ENCODE measurements at places on chromosomes 13 and 19. TPM values are rescaled to one million over a fixed set of nuclear protein-coding genes. Genes with fewer than 3 reads are reported as not detected.

MCF2L gene
- 77.3 TPM for total RNA-seq

CPAMD8 gene
- total RNA-seq: 24.0 TPM

GRCh38 chr13:40228496-40228895, 437.9 kb downstream of the FOXO1 start:
- DNase-seq: no peak

C19orf67 gene
- total RNA-seq: not detected

- DNase-seq: no peak
These were observed 299.8 kb downstream of the KLF5 start for GRCh38 chr13:73358606-73359095.

GRCh38 chr13:102999499-102999898, 66.7 kb downstream of the SLC10A2 start:
- no peak for DNase-seq

- DNase-seq: no peak
These were observed 229.6 kb upstream of the HTR2A start for GRCh38 chr13:47126432-47126831.

HRC gene
- 1.3 TPM for total RNA-seq

- no peak for DNase-seq
These were observed 16.8 kb downstream of the FCGBP start for GRCh38 chr19:39917561-39918182.

DNA sequence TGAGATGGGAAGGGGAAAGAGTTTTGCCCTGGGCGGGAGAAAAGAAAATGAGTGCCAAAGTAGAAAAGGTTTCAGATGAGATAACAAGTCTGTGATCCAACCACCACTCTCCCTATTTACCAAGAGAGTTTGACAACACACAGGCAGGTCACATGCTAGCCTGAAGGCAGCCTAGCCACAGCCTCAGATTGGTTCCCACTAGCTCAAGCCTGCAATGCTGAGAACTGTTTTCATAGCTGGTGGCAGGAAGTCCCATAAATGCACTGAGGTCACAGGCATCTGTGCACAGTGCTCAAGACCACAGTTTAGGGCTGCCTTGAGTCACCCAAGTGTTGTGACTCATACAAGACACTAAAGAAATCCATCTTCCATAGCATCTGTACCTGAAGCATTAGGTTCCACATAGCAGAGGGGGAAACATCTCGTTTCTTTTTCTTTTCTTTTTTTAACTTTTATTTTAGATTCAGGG, 18.5 kb upstream of the POP4 start:
- DNase-seq: no peak

IGSF23 gene
- not detected for total RNA-seq

DNA sequence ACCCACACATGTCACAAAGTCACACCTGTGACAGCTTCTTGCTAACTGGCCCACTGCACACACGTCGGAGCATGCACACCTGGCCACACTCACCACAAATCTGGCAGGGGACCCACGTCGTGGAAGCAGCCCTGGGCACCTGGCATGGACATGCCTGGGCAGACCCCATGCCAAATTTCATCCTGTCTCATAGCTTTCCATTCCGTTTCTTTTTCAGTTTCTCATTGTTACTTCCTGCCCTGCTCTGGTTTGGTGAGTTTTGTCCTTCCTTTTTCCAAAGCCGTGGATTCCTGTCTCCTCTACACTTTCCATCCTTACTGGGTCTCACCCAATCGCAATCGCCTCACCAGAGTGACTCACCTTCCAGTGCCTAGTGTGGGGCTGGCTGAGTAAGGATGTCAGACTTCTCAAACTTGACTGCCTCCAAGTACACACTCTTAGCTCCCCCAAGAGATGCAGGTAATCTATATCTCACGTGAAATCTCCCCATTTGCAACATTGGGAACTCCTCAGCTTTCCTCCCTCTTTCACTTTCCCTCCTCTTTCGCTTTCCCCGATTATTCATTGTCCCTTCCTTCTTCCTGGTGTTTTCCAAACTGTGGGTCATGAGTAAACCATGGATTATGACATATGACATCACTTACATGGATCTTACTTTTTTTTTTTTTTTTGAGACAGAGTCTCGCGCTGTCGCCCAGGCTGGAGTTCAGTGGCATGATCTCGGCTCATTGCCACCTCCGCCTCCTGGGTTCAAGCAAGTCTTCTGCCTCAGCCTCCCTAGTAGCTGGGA, 1.6 kb upstream of the BBC3 start:
- DNase-seq: no peak

GRCh38 chr19:55373306-55373992, 3.2 kb upstream of the TMEM190 start:
- no peak for DNase-seq

DNA sequence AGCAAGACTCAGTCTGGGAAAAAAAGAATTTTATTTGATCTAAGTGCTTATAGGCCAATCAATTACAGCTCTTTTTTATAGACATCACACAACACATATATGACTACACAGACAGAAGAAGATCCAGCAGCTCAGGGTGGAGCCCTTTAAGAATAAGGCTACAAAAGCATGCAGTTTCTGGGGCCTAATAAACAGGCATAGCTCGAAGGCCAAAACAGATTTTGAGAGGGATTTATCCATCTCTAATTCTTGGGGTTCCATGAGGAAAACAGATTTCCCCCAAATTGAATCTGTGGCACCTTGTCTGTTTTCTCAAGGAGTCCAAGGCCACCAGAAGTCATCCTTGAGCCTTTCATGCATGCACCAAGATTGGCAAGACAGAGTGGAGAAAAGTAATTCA, 3.9 kb upstream of the ZNF550 start:
- DNase-seq: no peak

SSC5D gene
- 3.6 TPM for total RNA-seq

- no peak for DNase-seq
These were observed 431.8 kb upstream of the SGCG start for GRCh38 chr13:22748866-22749577.

DNA sequence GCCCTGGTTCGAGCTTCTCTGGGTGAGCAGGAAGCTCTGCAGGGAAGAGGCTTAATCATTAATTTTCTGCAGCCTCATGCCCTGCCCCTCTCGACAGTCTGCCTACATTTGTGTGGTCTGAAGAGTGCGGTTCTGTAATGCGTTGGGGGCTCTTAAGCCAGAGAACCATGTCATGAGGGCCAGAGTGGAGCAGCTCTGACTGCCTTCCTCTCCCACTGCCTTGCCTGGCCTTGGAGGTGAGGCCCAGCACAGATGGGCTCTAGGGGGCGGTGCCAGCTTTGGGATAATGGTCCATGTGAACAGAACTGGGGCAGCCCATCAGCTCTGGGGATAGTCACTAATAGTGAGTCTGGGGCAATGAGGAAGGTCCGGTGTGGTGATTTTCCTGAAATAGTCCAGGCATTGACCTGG, 5.7 kb downstream of the FGF9 start:
- DNase-seq: no peak

DNA sequence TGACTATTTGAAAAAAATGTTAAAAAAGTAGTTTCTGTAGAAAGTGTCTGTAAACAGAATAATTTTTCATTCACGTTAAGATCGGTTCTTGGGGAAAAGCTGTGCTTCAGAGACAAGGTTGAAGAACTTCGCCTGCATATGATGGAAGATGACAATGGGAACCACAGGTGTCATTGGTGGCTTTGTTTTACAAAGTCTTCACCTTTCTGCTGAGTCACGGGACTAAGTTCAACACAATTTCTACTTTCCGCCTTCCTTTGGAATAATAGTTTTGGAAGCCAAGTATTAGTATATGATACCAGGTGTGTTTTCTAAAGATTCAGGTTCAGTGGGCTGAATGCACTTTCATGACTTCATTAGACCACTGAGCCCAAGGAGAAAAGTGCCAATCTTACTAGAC, 155.6 kb upstream of the RNF113B start:
- DNase-seq: no peak

DNA sequence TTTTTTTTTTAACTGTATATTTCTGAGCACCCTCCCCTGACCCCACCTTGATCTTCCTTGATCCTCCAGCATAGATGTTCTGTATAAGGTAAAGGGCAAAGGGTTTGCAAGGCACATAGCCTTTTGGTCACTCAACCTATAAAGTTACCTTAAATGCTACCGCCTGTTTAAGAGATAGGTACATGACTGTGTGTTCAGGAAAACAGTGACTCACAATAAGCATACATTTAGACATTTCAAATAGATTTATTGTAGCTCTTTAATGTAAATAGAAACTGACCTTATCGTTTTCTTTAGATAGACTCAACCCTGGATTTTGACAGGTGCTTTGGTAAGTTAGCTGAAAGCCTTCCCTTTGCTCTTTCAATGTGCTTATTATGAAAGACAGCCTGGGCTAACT, 15.2 kb upstream of the SLC10A2 start:
- no peak for DNase-seq

SYNGR4 gene
- not detected for total RNA-seq

GRCh38 chr13:55572862-55573261, 1567.9 kb upstream of the PRR20A start:
- DNase-seq: no peak

GRCh38 chr13:106796280-106797047, 228.5 kb upstream of the ARGLU1 start:
- no peak for DNase-seq

DNA sequence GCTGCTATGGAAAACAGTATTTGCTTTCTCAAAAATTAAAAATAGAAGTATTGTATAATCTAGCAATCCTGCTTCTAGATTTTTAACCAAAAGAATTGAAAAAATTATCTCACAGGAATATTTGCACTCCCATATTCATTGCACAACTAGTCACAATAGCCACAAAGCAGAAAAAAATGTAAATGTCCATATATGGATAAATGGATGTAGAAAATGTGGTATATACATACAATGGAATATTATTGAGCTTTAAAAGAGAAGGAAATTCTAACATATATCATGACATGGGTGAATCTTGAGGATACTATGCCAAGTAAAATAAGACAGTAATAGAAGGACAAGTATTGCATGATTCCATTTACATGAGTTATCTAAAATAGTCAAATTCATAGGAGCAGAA, 2753.0 kb downstream of the PCDH9 start:
- no peak for DNase-seq

GRCh38 chr13:23945612-23946011, 48.3 kb upstream of the C1QTNF9B start:
- no peak for DNase-seq

- DNase-seq: no peak
These were observed 28.0 kb downstream of the FRY start for GRCh38 chr13:32059511-32059984.

GRCh38 chr13:80962855-80963254, 621.9 kb upstream of the SPRY2 start:
- DNase-seq: no peak

- no peak for DNase-seq
These were observed 14.2 kb downstream of the RAB8A start for GRCh38 chr19:16125737-16126495.

GRCh38 chr13:89465366-89465765, 1794.2 kb downstream of the SLITRK5 start:
- DNase-seq: no peak

DNA sequence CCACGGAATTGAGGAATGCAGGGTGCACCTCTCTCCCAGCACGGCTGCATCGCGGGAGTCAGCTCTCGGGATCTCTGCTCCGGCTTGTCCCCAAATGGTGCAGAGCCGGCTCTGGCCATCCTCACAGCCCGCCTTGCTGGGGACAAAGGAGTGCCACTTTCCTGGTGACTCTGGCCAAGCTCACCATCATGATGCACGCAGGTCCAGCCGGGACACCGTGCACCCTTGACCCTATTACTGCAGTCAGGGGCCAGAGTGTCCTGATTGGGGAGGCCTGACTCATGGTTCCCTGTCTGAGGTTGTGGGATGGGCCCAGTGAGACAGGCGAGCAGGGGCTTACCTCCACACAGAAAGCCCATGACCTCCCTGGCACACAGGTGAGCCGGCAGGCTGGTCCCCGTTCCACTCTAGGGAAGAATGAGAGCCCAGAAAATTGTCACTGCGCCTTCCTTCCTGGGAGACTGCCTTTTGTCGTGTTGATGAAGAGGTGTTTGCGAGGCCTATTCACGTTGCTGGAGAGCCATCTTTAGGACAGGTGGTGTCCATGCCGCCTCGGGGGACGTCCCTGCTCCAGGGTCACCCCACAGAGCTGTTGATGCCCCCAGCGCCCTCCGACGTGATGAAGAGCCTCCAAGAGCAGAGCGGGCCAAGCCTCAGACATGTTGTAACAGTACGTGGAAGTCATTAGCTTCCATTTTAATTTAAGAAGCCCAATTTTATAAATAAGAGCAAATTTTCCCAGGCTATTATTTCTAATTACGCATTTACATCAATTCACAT, 18.5 kb upstream of the VSTM2B start:
- DNase-seq: no peak

ATXN8OS gene
- not detected for total RNA-seq

C2CD4C gene
- 0.29 TPM for total RNA-seq

SLC17A7 gene
- 0.98 TPM for total RNA-seq

DNA sequence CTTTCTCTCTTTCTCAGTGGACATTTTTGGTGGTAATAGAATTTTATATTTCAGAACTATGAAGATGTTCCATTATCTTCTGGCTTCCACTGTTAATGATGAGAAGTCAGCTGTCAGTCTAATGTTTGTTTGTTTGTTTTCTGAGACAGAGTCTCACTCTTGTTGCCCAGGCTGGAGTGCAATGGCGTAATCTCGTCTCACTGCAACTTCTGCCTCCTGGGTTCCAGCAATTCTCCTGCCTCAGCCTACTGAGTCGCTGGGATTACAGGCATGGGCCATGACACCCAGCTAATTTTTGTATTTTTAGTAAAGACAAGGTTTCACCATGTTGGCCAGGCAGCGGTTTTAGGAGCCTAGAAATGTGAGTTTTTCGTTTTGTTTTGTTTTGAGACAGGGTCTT, 4.7 kb downstream of the ZNF317 start:
- no peak for DNase-seq

SIGLEC8 gene
- total RNA-seq: 8.6 TPM

DNA sequence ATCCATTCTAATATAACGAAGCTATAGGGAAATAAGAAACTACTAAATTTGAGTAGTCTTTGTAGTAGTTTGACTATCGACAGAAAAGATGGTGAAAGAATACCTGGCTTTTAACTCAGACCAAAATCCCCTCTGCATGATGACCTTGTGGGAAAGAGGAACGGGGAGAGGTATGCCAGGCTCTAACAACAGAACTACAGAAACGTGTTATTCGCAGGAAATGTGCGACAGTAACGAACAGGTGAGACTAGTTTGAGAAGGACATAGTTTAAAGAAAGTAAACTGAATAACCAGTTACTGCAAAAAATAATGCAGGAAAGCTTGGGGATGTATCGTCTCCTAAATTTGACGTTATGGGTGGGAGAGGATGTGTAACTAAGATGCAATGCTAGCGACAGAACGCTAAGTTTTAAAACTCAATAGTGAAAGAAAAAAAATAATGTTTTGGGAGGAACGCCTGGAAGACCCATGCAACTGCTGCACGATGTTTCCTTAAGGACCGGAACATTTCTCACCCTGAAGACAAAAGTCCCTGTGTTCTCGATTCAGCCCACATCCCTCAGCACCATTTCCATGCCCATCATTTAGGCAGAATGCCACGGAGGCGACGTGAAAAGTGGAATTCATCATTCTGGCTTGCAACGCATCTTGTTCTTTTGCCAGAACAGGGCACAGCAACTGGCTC, 1.6 kb upstream of the RAP2A start:
- DNase-seq: no peak

GRCh38 chr13:82627183-82627582, 1255.1 kb downstream of the SLITRK1 start:
- no peak for DNase-seq

Measured in breast epithelium (tissue), 4 donors.